ENCODE measurements at places on chromosomes 11 and 22.
A peak's percentile ranks its signal among the peaks of the same experiment; 100 is the strongest.

GRCh38 chr22:35842954-35843353 is 125.3 kb downstream of the APOL5 start:
- peak; percentile 64 for DNase-seq

DNA sequence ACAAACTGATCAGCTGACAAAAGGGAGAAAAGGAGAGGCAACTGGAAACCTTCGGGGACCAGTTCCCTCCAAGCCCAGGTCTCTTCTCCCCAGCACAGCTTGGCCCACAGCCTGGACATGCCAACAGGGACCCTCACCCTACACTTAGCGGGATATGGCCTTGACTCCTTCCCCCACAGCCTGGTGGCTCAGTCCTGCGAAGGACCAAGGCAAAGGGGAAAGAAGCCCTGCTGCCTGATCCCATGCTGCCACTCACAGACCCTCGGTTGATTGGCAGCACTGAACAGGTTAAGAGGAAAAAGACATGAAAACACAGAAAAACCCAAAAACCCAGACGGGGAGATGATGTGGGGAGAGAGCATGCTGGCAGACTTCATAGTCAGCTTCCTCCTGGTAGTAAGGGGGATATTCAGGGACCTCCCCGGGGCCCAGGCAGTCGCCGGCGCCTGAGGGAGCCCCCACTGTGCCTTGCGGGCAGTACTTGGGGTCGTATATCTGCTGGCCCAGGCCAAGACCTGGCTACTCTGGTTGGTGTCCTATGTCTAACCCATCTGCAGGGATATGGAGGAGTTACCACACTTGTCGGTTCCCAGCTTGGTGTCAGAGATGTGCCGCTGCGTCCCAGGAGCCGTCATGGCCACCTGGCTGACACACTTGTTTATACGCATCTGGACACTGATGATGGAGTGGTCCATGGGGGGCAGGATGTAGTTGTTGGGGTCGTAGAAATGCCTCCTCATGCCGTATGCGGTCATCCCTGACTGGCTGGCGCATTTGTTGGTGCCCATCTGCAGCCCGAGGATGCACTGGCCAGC is 34.2 kb upstream of the HORMAD2 start:
- DNase-seq = peak; percentile 4

- DNase-seq = no peak
These were observed 123.4 kb downstream of the COMMD9 start for GRCh38 chr11:36165621-36166397.

GRCh38 chr11:69051381-69052342 is 2.9 kb downstream of the TPCN2 start:
- DNase-seq = no peak

Data from HEK293T (cell line).